Astrocyte of the hippocampus (primary cell): ENCODE measurements at places on chromosomes 2 and 18.

DNA sequence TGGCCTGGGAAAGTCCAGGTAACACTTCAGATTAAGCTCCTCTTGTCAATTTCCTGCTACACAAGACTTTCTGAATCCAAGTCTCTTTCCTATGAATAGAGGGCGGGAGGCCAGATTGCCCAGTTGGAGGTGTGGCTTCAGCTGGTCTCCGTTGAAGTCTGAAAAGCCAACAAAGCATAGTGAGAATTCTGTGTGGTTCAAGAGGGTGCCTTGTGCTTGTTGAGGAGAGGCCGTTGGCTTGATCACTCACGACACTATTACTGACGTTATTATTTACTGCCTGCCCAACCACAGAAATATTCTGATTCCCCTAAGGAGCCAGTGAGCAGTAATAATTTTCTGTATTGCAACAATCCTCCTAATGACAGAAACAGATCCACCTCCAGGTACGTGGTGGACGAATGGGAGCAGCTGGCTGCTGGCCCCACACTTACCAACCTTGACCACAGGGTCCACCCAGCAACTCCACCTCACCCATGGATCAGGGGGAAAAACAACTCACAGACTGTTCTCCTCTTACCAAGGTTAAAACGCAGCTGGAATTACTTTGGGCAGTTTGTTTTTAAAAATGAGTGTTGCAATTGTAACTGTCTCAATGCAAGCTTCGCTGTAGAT is 21.9 kb downstream of the NRP2 start:
- DNase-seq: peak; percentile 89

- no peak for DNase-seq
Measured at GRCh38 chr18:23932385-23933067, 82.0 kb upstream of the TTC39C start.

DNA sequence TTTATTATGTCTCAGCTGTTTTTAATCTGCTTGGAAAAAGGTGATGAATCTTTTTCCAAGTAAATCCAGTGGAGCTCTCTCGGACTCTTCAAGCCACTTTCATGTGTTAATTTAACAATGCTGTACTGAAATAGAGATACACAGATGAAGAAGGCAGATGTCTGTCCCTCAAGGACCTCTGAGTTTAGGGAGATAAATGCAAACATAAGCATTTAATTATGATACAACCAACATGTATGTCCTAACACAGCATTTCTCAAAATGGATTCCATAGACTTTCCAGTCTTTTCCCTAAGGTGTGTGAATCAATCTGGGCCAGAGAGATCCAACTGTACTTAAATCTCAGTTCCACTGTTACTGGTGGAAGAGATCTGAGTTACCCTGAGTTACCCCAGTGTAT is 262.4 kb downstream of the RND3 start:
- no peak for DNase-seq

DNA sequence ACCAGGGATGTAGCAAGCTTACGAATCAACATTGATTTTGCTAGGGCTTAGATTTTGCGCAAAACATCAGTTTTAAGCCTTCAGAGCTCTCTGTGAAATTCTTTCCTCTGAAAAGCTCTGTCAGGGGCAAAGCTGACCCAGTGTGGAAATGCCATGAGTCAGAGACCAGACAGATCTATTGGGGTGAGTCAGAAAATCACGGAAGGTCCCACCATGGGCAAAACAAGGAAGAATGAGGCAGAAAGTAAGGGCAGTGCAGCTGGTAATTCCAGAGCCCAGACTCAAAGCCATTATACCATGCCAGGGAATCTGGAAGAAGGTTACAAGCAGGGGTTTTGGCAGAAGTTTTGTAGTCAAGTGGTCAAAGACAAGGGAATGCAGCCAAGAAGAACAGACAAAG is 256.6 kb upstream of the CTAGE1 start:
- DNase-seq: peak; percentile 94

GRCh38 chr2:179132076-179132475 is 82.1 kb upstream of the CCDC141 start:
- no peak for DNase-seq

DNA sequence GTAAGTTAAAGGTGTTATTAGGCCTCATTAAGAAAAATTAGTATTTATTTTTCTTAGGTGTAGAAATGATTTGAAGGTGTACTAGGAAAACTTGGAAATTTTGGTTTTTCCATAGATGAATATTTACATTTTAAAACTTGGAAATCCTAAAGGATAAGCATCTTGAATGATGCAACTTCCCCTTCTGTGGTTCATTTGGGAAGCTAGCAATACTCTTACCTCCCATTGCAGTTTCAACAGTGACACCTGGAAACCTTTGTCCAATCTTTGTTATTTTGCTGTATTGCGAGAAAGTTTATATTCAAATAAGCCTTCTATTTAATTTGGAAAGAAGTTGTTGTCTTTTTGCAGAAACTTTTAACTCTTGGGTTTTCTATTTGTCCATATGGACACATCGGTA is 68.5 kb downstream of the ZEB2 start:
- no peak for DNase-seq

GRCh38 chr2:162277381-162277780 is 34.1 kb upstream of the FAP start:
- no peak for DNase-seq

DNA sequence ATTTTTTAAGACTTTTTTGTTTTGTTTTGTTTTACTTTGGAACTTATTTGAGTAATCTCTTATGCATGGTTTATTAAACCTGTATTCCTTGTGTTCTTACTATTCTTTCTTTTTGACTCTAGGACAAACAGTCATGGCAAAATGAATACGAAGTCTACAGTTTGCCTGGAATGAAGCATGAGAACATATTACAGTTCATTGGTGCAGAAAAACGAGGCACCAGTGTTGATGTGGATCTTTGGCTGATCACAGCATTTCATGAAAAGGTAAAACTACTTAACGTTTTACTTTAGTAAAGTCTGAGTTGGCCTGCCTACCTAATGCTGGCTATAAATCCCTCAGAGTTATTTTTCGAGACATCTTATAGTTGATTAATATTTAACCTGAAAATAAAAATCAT is 72.3 kb downstream of the ACVR2A start:
- no peak for DNase-seq

GRCh38 chr2:179336782-179337534 is 72.3 kb upstream of the SESTD1 start:
- DNase-seq: peak; percentile 51

DNA sequence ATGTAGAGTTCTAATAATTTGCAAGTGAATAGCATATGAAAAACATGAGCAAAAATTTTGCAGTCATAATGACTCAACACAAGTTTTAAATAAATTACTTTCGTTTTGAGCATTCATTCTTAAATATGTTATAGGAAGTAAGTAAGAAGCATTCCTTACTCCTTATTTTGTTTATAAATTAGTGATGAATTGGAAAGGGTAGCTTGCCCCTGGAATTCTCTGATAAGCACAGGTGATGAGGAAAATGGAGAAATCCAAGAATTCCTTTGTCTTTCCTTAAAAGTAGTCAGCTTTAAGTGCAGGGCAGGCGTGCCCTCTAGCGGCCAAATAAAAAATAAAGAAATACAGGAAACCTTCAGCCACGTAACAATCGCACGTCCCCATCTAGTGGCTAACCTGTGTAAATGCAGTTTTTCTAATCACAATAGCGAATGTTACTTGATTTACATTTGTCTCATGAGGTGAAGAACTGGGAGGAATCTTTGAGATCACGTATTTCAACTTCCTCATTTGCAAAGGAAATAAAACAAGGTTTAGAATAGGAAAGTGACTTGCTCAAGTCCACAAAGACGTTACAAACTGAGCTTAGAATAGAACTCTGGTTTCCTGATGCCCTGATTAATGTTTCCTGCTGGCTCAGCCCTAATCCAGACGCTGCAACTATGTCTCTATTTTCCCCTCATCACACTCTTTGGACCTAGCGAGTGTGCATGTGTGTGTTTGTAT is 47.2 kb upstream of the ZNG1B start:
- peak; percentile 78 for DNase-seq

GRCh38 chr18:46226461-46226860 is 122.3 kb downstream of the HAUS1 start:
- DNase-seq: no peak

GRCh38 chr18:48985161-48985560 is 34.4 kb upstream of the SMAD7 start:
- DNase-seq: no peak

DNA sequence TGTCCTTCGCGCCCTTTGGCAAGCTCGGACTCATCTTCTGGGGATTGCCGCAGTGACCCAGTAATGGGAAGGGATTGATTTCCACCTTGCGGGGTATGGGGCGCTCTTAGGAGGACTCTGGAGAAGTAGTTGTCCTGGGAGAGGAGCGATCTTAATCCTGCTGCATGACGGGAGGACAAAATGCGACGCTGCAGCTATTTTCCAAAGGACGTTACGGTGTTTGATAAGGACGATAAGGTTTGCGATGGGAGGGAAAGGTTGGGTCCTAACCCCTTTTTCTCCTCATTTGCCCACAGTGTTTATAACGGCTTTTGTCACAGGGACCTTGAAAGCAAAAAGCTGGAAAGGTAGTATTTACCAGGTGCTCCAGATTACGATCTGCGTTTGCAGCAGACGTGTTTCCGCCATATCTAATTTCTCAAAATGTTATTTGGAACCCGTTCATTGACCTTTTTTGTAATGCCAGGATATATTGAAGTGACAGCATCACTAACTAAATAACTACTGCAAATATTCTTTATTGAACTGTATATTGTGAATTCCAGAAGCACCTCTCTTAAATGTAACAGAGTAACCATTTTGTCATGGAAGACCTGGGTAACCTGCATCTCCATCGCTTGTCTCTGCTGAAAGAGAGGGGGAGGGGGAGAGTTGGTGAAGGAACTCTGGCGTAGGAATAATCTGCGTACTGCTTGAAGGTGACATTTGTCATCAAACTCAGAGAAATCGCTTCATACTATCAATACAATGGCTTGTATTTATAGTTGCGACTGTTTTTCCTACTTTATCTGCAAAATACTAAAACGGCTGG is 590 bp downstream of the MDH1 start:
- DNase-seq: peak; percentile 15

GRCh38 chr2:53202063-53202462 is 565.5 kb upstream of the CHAC2 start:
- peak; percentile 91 for DNase-seq

DNA sequence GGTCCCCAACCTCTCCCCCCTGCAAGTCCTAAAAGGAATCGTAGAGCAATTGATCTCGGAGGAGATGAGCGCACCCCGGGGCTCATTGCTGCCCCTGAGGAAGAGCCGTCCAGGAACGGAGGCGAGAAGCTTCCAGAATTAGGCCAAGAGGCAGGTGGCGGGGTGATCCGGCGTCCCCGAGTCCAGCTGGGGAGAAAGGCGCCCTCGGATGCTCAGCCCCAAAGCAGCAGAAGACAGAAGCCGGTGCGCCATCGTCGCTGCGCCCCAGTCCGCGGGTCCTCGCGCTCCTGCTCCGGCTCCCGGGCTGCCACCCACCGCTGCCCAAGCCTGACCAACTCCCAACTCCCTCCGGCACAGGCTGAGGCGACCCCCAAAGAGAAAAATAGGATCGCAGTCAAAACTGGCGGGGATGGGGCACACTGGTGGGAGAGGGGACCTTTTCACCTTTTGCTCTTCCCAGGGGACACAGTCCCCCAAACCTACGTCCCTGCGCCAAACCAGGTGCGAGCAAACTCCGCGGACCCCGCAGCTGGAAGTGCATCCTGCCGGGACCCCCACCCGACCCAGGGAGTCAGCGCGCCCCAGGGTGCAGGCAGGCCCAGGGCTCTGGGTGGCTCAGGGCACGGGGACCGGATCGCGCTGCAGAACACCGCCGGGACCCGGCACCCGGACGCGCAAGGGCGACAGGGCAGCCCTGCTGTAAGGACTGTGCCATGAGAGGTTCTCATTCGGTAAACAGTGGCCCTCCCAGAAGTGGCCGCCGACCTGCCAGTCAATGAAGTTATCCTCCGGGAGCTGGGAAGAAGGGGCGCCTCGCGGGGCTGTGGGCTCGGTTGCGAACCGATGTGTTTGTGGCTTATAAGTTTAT is 8.4 kb upstream of the MEIS1 start:
- peak; percentile 2 for DNase-seq

DNA sequence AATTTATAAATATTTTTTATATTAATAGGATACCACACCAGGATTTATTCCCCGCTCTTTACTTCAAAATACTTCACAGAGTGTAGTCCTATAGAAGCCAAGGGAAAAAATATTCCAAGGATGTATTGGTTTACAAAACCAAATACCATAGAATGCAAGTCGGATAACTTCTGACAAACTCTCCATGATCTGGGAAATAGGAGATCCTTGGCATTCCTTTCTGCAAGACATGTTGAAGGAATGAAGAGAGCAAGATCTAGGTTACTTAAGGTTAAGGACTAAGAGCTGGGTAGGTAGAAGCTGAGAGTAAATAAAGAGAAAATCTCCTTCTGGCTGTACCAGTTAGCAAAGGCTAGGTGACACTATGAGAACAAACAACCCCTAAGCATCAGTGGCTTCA is 141.2 kb downstream of the LRATD1 start:
- peak; percentile 21 for DNase-seq

GRCh38 chr2:61423714-61424113 is 47.2 kb downstream of the USP34 start:
- no peak for DNase-seq

GRCh38 chr2:237482485-237482884 is 4.6 kb upstream of the MLPH start:
- peak; percentile 21 for DNase-seq

- DNase-seq: peak; percentile 87
Measured at GRCh38 chr2:242031481-242032019, 162.0 kb downstream of the RTP5 start.

- DNase-seq: no peak
Measured at GRCh38 chr2:131045286-131046027, 47.8 kb downstream of the FAM168B start.

- DNase-seq: no peak
Measured at GRCh38 chr2:126482582-126483464, 173.1 kb upstream of the GYPC start.

DNA sequence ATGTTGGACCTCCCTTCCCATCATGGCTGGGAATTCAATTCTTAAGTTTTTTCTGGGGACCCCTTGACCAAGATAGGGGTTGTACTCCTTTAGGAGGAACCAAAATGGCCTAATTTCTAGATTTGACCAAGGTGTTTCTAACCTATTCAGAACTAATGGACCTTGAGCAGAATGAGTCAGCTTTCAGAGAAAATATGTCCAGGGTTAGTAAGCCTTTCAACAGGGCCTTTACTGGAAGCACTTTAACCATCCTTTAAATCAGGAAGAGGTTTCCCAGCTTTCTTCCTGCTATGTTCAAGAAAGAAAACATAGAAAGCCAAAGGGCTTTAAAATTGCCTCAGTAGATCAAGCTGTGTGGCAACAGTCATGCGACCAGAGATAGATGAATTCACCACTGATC is 1184.9 kb upstream of the ACVR2A start:
- peak; percentile 10 for DNase-seq

GRCh38 chr18:48668466-48669179 is 129.8 kb downstream of the CTIF start:
- DNase-seq: no peak

DNA sequence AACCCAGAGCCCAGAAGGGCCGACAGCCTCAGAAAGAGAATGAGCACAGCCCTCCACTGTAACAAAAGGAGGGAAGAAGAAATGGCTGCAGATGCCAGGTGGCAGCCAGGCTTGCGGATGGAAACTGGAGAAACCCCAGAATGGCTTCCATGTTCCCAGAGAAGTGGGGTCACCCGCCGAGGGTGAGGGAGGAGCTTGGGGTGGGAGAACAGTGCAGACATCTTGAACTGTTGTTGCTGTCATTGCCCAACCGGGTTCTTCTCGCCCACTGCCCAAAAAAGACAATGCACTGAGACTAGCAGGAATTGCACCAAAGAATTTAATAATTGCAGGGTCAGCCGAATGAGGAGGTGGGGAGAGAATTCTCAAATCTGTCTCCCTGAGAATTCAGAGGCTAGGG is 223.2 kb upstream of the RAB6C start:
- no peak for DNase-seq
